Stimulated activated CD8-positive, alpha-beta memory T cell treated with anti-CD3 and anti-CD28 coated beads, Interleukin-12 subunit alpha, Interleukin-12 subunit beta, amount 100 ng/mL, for 4 hours (primary cell): ENCODE measurements at places on chromosomes 16 and 17.

GRCh38 chr17:52148969-52149351 lies 9.6 kb downstream of the CA10 start:
- no peak for DNase-seq

DNA sequence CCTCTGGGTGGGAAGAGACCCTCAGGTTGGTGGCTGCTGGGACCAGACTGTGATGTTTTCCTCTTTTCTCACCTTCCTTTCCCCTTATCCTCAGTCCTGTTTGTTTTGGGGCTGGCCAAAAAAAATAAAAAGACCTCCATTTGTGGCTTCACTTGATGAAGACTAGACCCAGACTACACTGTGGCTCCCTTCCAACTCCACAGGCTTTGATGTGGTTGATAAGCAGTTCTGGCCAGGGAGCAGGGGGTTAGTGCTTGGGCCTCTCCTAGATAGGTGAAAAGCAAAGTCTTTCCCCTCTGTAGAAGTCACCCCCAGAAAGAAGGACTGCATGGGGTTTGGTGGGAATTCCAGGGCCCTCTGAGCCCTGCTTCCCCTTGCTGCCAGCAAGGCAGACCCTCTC lies 11.2 kb upstream of the ADAM11 start:
- DNase-seq: no peak

DNA sequence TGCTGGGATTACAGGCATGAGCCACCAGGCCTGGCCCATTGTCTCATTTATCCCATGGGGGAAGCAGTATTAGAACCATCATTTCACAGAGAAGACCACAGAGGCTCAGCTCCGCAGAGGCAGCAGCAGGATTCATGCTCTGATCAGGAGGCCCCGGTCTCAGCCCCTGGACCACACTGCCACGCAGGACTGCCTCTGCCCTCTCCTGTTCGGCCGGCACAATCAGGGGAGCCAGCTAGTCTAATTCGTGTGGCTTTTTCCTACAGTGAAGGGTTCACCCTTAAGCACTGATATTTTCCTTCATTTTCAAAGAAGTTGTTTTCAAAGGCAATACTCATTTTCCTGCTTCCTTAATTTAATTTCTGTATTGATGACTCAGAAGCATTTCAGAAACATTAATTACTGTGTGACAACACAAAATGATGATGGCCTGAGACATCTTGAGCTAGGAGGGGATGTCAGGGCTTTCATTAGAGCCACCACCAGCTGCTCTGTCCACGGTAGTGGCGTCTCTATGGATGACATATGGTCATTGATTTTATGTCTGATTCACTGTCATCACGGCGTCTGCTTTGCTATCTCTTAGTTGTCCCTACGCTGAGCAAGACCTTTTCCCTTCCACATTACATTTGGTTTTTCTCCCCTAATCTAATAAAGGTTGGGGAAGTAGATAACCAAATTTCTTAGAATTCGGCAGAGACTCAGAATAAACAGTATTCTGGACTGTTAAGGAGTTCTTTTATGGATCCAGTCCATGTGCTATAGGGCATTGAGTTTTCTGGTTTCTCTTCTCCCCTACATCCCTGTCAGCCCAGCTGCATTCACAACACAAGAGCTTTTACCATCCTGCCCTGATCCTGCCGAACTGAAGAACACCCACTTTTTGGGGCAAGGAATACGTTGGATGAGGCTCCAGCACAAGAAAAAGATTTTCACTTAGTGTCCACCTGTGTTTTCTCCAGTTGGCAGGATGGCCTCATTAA lies 314.0 kb downstream of the SLC39A11 start:
- DNase-seq: no peak

DNA sequence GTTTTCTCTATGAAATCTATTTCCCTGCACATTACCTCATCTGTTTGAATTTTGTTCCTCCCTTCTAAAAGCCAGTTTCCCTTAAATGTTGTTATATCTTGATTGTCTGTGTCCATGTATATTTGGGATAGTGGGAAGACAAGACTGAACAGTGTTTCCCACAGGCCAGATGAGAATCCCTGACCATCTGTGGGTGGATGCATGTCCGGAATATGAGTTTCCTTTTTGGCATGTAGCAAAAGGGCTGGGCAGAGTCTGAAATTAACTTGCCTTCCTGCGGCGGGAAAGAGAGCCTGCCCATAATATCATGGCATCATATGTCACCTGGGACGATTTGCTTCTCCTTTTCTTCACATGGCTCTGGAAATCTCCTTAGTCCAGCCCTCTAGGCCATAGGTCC lies 385.8 kb upstream of the MAF start:
- no peak for DNase-seq

DNA sequence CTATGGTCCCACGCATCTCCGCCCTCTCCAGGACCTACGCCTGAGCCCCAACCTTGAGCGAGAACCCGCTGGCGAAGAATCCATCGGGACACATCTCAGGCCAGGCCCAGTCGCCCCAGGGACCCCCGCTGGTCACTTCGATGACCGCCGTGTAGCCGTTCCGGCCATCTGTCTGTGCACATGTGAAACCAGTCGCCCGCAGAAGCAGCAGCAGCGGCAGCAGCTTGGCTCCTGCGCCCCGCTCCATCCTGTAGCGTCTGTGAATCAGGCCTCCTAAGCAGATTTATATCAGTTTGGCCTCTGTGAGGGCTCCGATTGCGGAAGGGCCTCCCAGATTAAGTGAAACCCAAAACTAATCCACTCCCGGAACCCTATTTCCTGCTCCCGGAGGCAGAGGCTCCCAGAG lies at the start of gene VMO1:
TSS of gene VMO1 (minus strand) at position 259 of the 406 bp plus-strand sequence. CDS start at position 247, 12 bp downstream.
- DNase-seq: no peak

- no peak for DNase-seq
Observed at GRCh38 chr17:82013341-82013740, 9.3 kb downstream of the CENPX start.

GRCh38 chr17:76517638-76518038 lies 16.4 kb upstream of the RHBDF2 start:
- no peak for DNase-seq

DNA sequence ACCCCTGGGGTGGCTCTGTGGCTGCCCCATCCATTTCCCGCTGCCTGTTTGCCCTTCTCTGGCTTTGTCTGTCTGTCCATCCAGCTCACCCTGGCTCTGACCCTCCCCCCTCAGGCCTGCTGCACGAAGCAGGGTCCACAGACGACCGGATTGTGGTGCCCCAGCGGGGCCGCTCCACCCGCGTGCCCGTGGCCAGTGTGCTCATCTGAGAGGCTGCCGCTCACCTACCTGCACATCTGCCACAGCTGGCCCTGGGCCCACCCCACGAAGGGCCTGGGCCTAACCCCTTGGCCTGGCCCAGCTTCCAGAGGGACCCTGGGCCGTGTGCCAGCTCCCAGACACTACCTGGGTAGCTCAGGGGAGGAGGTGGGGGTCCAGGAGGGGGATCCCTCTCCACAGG lies 761 bp upstream of the LAT start:
- DNase-seq: no peak

DNA sequence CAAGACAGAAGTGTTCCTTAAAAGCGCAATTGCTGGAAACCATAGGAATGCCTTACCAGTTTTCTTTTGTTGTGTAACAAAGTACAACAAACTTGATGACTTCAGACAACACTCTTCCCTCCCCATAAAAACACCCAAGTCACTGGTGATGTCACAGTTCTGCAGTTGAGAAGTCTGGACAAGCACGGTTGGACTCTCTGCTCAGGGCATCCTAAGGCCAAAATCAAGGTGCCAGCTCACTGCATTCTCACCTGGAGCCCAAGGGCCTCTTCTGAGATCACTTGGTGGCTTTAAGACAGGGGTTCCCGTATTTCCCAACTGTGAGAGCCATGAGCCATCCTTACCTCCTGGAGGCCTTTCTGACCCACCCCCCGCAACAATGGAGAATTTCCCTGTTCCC lies 45.6 kb upstream of the MEAK7 start:
- no peak for DNase-seq

GRCh38 chr17:14553847-14554246 lies 253.0 kb downstream of the HS3ST3B1 start:
- no peak for DNase-seq

DNA sequence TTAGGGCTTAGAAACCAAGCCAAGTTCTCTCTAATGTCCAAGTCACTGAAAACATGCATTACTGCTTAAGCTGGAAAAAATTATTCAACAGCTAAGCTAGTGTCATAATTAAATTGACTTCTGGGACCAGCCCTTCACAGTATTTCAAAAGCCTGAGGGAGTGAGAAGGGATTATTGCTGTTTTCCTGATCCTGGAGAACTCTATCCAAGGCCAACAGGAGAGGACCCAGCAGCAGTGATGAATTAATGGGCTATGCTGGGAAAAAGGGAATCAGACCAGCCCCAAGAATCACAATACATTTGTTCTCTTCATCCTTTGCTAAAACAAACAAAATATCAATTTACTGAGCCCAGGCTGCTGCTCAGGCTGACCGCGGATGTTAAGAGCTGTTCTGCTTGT lies 34.5 kb upstream of the CLEC3A start:
- no peak for DNase-seq
